Lung microvascular endothelial cell (primary cell): ENCODE measurements at places on chromosomes 16 and 17.

- DNase-seq = no peak
Observed at GRCh38 chr17:27904534-27905446, 11.6 kb upstream of the LYRM9 start.

GRCh38 chr17:44077595-44077909 is 7.0 kb downstream of the G6PC3 start:
- DNase-seq = no peak

DNA sequence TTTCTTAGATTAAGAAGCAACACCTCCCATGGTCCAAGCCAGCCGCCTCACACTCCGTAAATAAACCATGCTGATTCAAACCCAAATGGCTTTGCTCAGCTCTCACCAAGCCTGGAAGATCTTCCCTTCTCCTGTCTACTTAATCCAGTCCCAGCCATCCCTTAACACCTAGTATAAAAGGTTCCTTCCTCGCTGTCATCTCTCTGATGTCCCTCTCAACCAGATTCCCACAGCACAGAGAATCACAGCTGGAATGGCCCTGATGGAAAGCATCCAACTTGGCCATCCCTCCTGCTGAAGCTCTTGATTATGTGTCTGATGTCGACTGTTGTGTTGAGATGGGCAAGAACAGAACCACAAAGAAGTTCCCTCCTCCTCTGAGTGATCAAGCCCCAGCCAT is 50.6 kb upstream of the ADCY9 start:
- DNase-seq = no peak

- DNase-seq = no peak
Observed at GRCh38 chr17:7794075-7794663, 39.8 kb upstream of the KDM6B start.

DNA sequence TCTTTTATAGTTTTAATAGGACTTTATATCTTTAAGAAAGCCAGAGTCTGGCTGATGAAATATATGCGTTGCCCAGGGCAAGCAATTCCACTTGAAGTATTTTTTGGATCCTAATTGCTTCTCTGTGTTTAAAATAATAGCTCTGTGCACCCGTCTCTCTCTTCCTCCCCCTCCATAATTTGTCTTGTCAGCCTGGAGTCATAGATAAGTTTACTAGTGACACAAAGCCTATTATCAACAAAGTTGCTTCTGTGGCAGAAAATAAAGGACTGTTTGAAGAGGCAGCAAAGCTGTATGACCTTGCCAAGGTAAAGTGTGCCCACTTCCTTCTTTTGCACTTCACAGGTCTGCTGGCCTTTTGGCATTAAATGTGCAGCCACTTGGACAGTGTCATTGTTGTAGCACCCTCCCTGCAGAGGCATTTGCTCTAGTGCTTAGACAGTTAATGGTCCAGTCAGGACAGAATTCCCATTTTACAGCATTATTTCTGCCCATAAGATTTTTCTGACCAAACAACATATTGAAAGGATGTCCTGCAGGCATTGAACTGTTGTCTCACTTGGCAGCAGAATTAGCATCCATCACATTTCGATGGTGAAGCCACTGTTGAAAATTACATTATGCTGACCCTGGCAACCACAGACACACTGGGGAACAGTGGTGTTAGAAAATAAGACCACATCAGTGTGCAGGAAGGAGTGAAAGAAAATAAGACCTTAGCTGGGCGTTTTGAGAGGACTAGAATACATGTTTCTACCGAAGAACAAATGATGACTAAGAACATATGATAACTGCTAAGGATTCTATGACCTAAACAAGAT is 28.4 kb upstream of the SLC12A3 start:
- DNase-seq = no peak

DNA sequence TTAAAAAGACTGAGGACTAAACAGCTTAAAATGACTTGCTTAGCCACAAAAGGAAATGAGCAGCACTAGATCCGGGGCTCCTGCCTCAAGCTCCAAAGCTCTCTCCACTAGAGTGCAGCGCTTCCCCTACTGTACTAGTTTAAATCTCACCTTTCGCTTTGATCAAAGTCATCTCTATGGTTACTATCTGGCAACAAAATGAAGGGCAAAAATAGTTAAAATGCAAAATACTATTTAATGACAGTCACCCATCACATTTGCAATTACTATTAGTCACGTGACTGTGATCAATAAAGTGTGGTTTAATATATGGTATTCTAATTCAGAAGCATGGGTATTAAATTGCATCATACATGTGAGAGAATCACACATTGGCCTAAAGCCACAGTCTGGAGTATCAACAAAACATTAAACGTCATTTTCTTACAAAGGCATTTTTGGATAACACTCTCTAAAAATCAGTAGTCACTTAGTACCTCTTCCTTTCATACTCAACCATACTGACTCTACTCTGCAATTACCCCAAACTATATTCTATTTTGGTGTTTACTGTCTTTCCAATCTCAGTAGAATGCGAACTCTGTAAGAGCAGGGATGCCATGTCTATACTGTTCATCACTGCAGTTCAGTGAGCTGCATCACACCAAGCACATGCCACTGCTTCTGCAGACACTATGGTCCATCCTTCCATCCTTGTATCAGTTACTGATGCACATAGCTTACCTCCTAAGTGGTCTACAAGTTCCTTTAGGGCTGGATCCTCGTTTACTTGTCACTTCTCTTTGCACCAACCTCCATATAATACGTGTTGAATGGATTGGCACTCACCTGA is 6.2 kb downstream of the PSMD12 start:
- peak; percentile 44 for DNase-seq

- no peak for DNase-seq
Observed at GRCh38 chr16:29806099-29806579, at the start of gene MAZ. Gene MAZ, plus strand, starts transcription at chr16:29806529. Its CDS starts 173 bp downstream, at chr16:29806702.

- DNase-seq = no peak
Observed at GRCh38 chr17:29694918-29695563, 72.3 kb upstream of the CORO6 start.

DNA sequence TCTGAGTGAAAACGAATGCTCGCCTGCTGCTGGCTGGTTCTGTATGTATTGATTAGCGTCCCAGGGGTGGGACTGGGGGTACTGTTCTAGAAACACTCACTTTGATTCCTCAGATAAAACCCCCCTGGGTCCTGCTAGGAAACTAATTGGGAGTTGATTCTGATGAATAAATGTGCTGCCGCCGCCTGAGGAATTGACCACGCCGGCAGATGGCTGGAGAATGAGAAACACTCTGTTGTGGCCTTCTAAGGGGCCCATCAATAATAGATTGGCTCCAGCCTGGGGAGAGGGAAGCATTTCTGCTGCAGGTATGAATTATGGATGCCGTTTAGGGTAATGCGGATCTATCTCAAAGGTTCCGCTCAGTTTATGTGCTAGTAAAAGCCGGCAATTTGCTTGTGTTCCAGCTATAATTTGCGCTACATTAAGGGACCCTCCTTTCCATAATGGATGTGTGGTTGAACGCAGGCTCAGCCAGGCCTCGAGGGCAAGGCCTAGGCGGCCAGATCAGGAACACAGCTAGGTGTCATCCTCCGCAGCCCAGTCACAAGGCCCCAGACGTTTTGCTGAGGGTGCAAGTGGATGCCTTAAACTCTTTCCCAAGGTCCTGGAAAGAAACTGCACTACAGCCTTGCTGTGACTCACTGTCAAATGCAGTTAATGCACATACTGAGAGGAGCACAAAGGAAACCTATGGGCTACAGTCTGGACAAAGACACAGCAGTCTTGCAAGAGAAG is 132.2 kb upstream of the HS3ST2 start:
- no peak for DNase-seq

DNA sequence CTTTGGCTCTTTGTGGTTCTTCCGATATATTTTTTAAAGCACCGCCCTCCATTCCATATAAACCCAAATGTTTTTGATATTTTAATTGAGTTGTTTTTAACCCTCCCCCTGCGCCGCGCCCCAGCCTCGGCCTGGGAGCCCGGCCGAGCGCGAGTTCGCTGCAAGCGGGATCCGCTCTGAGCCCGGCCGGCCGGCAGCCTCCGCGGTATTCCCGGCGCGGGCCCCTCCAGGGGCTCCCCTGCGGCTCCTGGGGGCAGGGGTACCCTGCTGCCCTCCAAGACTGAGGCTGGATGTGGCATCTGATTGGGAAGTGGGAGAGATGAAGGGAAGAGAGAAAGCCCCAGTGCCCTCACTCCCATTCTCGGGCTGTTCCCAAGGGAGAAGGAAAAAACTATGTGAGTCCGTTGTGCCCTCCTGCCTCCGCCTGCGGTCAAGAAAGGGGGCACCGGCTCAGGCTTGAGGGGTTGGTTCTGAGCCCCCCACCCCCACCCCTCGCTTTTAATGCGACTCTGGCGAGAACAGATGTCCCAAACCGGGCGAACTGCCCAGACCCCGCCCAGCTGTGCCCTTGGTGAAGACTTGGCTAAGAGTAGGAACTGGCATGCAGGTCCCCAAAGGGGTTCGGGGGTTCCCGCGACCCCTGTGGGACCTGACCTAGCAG is 8.6 kb downstream of the NEUROD2 start:
- no peak for DNase-seq

DNA sequence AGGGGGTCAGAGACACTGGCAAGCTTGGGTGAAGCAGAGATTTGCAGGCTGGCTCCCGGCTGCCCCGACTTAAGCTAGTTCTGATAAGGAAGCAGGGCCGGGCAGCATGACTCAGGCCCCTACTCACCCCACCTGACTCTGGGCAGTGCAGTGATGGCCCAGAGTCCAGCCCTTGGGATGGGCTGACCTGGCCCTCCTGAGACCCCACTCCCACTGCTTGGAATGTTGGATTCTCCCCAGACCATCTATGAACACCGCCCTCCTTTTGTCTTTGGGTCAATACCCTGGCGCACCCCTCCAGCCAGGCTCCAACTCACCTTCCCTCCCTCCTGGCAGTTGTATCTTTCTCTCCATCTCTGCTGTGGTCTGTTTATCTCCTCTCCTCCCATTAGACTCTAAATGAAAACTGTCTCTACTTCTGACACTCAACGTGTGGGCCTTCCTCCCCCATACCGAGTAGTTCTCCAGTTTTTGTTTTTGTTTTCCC is 21.0 kb downstream of the LGALS3BP start:
- peak; percentile 28 for DNase-seq
